ENCODE measurements at places on chromosomes 16 and 17.

DNA sequence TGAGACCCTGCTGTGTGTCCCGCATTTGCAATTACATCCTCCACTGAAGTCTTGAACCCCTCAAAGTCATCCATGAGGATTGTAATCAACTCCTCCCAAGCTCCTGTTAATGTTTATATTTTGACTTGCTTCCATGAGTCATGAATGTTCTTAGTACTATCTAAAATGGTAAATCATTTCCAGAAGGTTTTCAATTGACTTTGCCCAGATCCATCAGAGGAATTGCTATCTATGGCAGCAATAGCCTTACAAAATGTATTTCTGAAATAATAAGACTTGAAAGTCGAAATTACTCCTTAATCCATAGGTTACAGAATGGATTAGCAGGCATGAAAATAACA is 2.5 kb upstream of the C16orf87 start:
- DNase-seq: no peak

DNA sequence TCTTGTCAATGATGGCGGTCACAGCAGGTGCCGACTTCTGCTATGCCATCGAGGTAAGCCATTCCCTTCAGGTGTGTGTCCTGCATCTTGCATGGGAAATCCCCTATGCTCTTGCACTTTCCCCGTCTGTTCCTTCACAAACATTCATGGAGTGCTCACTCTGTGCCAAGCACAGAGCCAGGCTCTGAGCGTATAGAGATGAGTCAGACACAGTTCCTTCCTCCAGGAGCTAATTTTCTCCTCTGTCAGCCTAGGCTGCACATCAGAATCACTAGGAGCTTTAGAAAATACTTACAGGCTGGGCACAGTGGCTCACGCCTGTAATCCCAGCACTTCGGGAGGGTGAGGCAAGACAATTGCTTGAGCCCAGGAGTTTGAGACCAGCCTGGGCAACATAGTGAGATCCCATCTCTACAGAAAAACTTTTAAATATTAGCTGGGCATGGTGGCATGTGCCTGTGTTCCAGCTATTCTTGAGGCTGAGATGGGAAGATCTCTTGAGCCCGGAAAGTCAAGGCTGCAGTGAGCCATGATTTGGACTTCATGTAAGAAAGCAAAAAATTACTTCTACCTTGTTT is 14.1 kb downstream of the PRMT7 start:
- no peak for DNase-seq

DNA sequence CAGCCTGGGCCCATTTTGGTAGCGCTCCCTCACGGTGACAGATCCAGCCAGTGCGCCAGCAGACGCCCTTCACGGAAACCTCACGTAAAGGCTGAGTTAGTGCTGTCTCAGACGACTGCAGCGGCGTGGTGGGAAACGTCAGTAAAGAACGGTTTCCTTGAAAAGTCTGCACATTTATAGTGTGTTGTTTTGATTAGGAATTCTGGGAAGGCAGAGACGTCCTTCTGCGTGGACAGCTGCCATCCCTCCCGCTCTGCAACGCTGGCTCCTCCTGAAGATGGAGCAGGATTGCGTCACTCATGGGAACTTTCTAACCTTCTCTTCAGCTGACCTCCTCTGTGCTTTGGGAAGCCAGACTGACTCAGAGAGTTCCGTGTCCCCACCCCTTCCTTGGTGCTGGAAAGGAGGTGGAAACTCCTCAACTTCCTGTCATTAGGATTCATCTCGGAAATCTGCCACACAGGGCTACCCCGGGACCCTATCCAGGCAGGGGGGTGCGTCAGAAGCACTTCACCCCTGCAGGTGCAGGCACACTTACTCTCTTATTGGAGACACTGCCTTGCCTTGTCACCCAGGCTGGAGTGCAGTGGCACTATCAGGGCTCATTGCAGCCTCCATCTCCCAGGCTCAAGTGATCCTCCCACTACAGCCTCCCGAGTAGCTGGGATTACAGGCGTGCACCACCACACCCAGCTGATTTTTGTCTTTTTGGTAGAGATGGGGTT is 24.3 kb upstream of the CRISPLD2 start:
- no peak for DNase-seq

- DNase-seq: no peak
These were observed 71.3 kb upstream of the NOL11 start for GRCh38 chr17:67646472-67646871.

DNA sequence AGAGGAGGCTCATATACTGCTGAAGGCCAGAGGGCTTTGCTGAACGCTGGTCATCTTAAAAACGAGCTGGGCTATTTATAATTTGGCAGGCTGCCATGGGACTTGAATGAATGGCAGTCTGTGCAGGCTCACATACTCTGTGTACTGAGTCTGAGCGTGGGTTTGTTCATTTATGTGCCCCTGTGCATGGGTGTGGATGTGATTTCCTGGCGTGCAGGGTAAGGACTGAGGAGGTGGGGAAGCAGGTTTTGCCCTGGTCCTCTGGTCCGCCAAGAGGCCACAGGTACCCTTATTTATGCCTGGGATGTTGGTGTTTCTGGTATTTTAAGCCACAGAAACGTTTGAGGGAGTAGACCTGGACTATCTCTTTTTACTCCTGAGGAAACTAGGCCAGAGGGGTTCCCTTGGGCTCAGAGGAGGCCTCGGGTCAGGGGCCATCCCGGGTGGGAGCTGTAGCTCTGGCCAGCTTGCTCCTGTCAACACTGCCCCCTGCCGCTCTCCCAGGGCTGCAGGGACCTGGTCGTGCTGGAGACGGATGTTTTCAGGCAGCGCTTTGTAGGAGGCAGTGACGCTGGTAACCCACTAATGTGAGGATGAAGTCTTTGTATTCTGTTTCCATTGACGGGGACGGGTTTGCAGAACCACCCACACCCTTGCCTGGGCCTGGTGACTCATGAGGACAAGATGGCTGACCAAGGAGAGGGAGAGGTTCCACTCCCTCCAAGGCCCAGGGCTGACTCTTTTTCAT is 184.4 kb downstream of the MSI2 start:
- peak; percentile 87 for DNase-seq

DNA sequence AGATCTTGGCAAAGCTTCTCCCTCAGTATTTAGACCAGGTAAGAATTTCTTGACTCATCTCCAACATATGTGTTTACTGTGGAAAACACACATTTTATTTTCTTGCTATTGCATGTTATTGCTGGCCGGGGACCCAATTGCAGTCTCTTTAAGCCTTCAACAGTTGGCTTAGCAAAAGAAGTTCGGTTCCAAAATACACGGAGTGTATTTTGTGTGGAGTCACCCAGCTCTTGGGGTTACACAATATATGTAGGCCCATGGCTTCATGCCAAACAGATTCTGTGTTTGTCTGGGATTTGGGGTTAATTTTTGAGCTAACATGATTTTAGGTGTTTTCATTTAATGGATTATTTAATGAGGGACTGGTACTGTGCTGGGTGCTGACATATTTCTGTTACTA is 4.0 kb downstream of the ALDH3A2 start:
- DNase-seq: no peak

GRCh38 chr17:728911-729310 is 3.5 kb upstream of the TLCD3A start:
- no peak for DNase-seq

- DNase-seq: no peak
These were observed 67.8 kb downstream of the RPH3AL start for GRCh38 chr17:284676-285355.

GRCh38 chr16:84836234-84836647 is 16.5 kb downstream of the CRISPLD2 start:
- DNase-seq: no peak

GRCh38 chr17:64692187-64692586 is 30.1 kb upstream of the SMURF2 start:
- no peak for DNase-seq

DNA sequence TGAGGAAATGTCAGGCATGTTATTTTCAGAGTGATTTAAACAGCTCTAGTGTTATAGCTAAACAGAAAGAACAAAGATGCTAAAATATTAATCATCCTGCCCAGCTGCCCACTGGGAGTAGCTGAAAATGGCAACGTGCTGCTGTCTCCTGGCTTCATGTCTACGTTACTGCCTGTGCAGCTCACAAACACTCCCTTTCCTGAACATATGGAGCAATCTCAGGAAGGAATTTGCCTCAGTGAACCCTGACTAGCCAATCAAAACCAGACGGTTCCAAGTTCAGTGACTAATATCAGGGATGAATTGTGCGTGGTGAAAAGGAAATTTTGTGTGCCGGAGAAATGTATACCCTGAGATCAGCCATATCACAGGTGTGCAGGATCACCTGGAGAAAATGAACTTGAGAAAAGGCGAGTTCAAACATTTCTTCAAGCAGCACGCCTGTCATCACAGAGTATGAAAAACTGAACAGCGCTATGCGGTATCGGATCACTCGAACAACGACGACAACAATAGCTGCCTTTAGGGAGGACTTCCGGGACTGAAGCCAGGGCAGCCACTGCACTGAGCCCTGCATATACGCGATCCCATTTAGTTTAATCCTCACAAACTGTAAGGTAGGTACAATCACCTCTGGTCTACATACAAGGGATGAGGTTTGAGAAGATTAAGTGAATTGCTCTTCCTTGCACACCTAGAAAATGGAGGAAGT is 110.3 kb downstream of the STX8 start:
- DNase-seq: no peak

GRCh38 chr17:45896803-45897693 is 2.7 kb downstream of the MAPT start:
- DNase-seq: peak; percentile 67

DNA sequence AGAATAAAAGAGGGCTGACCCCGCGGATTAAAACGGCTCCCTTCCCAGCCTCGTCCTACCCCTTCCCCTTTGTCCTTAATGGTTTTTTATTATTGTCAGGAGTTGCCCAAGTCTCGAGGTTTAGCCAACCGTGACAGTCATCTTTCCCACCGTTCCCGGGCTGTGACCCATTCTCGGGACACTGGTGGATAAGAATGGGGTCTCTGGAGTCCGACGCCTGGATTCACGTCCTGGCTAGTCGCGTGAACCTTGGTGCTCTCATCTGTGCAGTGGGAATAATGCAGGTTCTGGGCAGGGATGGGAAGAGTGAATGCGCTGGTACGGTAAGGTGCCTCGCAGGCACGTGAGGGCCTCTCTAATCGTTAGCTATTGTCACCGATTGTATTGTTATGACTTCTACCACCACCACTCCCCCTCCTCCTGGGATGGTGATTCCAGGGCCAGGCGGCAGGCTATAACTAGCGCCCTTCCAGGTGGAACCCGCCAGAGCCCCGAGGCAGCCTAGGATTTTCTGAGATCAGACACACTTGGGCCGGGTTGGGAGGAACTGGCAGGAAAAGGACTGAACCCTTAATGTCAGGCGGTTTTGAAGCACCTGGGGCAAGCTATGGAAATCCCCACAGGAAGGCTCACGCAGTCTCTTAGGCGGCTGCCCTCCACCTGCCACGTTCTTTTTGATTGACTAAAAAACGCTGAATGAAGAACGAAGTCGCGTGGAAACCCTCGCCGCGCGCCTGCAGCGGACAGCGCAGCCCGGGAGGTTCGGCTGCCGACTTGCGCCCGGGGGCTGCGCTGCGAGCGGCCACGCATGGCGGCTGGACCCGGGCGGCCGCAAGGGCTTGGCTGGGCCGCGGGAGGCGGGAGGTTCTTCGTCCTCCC is 2.7 kb downstream of the HS3ST3B1 start:
- peak; percentile 67 for DNase-seq

DNA sequence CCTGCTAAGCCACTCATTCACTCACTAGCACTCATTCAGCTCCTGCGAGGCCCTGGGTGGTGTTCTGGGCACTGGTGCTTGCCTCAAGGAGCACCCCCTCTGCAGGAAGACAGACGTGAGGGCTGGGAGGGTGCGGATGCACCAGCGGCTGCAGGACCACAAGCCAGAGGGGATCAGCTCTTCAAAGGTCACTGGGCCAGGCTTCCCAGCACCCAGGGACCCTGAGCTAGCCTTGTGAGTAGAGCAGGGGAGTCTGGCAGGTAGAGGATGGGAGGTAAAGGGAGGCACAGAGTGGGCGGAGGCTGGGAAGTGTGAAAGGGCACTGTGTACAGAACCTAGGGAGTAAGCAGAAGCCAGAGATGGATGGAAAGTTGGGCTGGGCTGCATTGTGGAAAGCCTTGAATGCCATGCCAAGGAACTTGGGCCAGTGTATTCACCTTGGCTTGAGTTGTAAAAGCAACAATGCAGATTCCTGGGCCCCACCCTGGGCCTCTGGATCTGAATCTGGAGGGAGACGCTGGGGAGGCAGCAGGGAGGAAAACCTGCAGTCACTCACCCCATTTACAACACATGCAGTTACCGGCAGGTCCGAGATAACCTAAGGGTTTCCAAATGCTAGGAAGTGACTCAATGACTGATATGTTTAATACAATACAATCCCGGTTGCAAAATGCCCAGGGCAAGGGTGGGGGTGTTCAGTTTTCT is 1.7 kb downstream of the IL4R start:
- DNase-seq: no peak

DNA sequence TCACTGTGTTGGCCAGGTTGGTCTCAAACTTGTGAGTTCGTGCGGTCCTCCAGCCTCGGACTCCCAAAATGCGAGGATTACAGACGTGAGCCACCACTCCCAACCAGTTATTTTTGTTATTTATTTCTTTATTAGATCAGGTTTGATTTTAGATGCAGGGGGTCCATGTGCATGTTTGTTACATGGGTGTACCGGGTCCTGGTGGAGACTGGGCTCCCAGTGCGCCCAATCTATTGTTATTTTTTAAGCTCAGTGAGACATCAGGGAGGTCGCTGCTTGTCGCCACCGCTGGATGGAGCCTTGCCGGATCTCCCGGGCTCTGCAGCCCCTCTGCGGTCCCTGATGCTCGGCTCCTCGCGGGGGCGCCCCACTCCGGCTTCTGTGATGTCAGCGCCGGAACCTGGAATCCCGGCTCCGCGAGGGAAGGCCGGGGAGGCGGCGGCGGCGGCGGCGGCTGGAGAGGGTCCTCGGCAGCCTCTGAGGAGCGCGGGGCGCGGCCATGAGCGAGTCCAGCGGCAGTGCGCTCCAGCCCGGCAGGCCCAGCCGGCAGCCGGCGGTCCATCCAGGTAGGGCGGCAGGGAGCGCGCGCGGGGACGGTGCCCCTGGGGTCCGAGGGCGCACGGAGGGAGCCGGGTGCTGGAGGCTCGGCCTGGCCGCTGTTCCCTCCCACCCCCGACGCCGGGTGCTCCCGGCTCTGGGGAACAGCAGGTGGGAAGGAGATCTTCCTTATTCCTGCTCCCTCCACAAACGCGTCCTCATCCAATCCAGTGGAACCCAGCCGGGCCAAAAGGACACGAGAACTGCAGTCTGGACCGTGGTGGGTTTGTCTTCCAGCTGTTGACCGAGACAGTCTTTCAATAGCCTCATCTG is at the start of gene TMC7:
TSS of gene TMC7 (plus strand) at position 370 of the 870 bp plus-strand sequence. CDS start at position 500, 130 bp downstream.
- peak; percentile 97 for DNase-seq

GRCh38 chr16:1378804-1379303 is 27.1 kb downstream of the GNPTG start:
- DNase-seq: peak; percentile 79

- DNase-seq: peak; percentile 73
These were observed 35.6 kb upstream of the ZNF750 start for GRCh38 chr17:82875407-82875856.

GRCh38 chr16:86668136-86668910 is 90.0 kb downstream of the FOXL1 start:
- no peak for DNase-seq

GRCh38 chr17:40312893-40313667 is 4.1 kb downstream of the RARA start:
- no peak for DNase-seq
